ENCODE measurements at places on chromosomes 6 and 20.

- DNase-seq: no peak
These were observed 34.8 kb downstream of the BLOC1S5 start for GRCh38 chr6:8029243-8029870.

DNA sequence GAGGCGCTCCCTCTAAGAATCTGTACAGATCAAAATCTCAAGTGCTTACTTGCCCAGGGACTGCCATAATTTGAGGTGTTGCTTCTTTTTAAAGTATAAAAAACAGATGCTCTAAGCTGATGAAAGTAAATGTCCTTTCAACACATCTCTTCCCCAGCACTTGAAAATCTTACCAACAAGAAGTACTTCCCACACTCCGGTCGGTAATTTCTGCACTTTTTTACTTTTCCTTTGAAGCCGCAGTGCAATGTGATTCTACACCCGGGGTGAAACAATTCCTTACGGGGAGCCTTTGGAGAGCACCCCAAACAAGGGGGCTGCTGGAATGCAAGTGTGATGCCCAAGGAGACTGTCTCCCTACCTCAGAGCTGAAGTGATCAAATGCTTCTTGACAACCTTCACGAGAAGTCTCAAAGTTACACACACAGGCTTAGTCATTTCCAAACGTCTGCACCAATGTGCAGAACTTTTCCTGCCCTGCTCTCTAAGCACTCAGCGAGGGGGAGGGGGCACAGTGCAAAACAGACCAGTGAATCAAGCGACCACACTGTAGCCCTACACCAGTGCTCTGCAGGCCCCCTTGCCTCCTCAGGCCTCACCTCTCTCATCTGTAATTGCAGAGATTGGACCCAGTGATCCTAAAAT lies 56.7 kb downstream of the ATXN1 start:
- peak; percentile 56 for DNase-seq

- DNase-seq: no peak
These were observed 4.4 kb downstream of the PGK2 start for GRCh38 chr6:49782725-49783124.

DNA sequence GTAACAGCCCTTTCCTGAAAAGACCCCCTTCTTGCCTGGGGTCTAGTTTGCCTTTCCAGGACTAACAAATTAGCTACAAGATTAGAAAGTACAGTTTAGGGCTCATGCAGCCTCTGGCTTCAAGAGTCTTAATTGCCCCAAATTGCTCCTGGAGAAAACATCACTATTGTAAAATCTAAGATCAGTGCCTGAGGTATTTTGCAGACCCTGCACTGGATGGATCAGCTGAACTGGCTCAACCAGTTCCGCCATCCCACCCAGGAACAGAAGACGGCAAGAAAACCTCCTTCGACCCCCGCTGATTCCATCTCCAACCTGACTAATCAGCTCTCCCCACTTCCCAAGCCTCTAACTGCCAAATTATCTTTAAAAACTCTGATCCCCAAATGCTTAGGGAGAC lies 236.5 kb upstream of the KCNG1 start:
- DNase-seq: no peak

DNA sequence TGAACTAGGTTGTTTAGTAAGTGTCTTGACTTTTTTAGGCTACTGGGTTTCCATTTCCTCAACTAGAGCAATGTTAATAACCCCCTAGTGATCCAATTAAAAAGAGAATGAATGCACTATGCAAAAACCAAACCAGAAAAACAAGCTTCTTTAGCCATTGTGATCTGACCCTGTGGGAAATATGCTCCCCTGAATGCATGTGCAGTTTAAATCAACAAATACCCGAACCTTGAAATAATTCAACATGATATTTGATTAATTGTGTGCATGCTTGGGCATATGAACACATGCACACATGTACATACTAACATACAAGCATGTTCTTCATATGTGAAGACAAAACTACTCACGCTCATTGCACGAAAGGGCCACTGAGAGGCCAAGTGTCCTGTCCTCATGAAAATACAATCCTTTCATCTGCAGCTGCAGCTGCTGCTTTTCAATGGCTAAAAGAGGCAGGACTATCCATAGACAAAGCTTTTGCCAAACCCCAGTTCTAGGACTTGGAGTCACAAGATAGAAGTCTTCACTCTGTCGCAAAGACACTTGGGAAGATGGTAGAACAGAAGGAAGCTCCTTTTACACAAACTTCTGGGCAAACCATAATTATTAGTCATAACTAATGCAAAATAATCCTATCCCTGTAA lies 207.1 kb upstream of the POU3F2 start:
- no peak for DNase-seq

DNA sequence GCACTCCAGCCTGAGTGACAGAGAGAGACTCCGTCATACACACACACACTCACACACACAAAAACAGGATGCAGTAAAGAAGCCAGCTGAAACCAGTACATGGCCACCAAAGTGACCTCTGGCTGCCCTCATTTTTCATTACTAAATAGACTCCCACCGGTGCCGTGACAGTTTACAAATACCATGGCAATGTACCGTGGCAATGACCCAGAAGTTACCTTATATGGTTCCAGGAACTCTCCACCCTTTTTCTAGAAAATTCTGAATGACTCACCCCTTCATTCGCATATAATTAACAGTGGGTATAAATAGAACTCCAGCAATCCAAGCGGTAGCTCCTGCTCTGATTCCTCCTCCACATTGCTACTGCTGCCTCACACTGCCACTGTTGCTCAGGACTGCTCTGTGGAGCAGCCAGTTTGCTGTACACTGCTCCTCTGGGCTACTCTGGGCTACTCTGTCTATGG lies 57.7 kb downstream of the SNX5 start:
- DNase-seq: no peak

DNA sequence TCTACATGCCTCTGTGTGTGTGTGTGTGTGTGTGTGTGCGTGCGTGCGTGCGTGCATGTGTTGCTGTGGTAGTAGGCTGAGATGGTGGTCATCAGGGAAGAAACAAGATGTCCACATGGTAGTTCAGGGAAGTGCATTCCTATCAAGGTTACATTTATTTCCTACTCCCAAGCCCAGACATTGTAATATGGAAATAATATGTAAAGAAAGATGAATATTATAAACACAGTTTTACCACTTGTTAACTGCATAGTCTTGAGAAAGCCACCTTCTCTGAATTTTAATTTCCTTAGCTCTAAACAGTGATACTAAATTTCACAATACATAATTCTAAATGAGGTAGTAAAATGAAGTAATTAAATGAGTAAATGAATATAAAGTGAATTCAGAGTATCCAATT lies 14.0 kb downstream of the MEI4 start:
- no peak for DNase-seq
